Fibroblast of skin of right biceps (primary cell): ENCODE measurements at places on chromosomes 16 and 17.

- DNase-seq: no peak
Measured at GRCh38 chr17:48622857-48623256, 3.3 kb downstream of the HOXB9 start.

GRCh38 chr17:77549726-77550366 is 408.7 kb upstream of the TNRC6C start:
- no peak for DNase-seq

DNA sequence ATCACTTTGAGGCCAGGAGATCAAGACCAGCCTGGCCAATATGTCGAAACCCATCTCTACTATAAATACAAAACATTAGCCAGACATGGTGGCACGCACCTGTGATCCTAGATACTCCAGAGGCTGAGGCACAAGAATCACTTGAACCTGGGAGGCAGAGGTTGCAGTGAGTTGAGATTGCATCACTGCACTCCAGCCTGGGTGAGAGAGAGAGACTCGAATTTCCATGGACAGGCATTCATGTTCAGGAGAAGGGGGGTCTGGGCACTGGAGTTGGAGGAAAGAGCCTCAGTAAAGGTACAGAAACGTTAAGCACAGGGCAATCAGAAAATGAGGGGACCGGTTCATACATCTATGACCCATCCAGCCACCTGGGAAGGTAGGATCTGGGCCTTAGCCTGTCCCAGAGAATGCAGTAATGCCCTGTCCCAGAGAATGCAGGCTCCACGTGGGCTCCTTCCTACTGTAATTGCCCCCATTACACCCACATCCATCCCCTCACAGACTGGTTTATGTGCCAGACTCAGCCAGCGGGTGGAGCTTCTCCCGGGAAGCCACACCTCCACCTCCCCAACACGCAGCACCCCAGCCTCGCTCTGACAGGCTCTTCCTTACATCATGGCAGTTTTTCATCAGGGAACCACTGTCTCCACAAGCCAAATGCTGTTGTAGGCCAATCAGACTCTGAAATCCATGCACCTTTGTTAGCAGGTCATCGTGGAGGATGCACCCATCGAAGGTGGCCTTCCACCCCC is 21.6 kb upstream of the ARL4D start:
- DNase-seq: no peak

- peak; percentile 84 for DNase-seq
Measured at GRCh38 chr16:81526935-81527334, 82.3 kb downstream of the CMIP start.

DNA sequence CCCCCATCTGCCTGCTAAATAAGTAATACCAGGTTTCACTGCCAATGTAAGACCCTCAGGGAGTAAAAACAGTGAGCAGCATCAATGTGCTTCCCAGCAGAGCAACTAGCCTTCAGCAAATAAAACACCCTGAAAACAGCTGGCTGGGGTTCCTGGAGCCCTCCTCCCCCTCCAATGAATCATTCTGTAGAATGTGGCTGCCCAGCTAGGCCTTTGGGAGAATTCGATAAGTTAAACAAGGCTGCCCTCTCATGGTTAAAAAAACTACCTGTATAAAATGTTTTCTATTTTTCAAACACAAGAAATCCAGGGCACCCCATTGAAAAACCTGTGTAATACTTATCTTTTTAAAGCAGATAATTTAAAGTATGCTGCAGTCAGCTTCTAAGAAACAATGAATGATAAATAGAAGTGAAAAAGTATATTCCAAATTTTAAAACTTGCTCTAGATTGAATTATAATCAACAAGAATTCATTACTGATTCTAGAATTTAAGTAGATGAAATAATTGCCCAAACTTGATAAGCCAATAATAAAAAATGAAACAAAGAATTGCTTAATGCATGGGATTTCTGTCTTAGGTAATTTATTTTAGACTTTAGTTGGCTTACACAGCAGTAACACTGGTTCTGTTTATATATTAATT is 9.4 kb upstream of the TOM1L1 start:
- DNase-seq: peak; percentile 73

DNA sequence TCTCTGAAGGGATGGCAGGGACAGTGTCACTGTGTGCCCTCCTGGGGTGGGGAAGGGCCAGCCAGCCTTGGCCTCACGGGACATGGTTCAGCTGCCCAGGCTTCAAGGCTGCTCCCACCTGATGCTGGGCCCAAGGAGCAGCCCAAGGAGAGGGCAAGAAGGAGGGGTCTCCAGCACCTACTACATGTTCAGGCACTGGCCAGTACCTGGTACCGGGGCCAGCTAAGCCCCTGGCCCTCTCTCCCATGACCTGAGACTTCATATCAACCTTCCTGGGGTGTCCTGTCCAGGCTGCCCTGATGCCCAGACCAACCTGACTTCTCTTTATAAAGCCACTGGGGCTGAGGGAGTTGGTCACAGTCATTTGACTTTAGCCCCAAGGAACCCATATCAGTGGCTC is 1.3 kb downstream of the USH1G start:
- no peak for DNase-seq

GRCh38 chr17:58991718-58992331 is 114.9 kb downstream of the TRIM37 start:
- peak; percentile 76 for DNase-seq

DNA sequence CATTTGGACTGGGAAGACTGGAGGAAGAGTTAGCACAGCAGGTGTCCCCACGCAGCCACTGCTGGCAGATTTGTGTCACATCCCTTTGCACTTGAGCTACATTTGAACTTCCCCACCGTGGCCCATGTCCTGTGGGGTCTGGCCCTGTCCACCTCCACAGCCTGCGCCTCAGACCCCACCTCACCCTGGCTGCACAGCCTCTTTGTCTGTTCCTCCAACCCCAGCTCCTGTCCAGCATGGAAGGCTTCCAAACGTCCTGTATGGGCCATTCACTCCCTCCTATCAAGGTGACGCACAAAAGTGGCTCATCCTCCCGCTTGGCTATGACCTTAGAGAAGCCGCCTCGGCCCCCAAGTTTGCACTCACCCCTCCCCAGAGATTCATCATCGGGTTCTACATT is 200.6 kb downstream of the FOXL1 start:
- no peak for DNase-seq

GRCh38 chr17:47935961-47936360 is 5.4 kb upstream of the PNPO start:
- peak; percentile 82 for DNase-seq

- DNase-seq: no peak
Measured at GRCh38 chr17:47162013-47162622, 27.0 kb downstream of the CDC27 start.

- DNase-seq: no peak
Measured at GRCh38 chr17:43665084-43665936, 3.6 kb upstream of the MEOX1 start.

GRCh38 chr17:79393358-79394052 is 217.3 kb downstream of the RBFOX3 start:
- DNase-seq: peak; percentile 43

DNA sequence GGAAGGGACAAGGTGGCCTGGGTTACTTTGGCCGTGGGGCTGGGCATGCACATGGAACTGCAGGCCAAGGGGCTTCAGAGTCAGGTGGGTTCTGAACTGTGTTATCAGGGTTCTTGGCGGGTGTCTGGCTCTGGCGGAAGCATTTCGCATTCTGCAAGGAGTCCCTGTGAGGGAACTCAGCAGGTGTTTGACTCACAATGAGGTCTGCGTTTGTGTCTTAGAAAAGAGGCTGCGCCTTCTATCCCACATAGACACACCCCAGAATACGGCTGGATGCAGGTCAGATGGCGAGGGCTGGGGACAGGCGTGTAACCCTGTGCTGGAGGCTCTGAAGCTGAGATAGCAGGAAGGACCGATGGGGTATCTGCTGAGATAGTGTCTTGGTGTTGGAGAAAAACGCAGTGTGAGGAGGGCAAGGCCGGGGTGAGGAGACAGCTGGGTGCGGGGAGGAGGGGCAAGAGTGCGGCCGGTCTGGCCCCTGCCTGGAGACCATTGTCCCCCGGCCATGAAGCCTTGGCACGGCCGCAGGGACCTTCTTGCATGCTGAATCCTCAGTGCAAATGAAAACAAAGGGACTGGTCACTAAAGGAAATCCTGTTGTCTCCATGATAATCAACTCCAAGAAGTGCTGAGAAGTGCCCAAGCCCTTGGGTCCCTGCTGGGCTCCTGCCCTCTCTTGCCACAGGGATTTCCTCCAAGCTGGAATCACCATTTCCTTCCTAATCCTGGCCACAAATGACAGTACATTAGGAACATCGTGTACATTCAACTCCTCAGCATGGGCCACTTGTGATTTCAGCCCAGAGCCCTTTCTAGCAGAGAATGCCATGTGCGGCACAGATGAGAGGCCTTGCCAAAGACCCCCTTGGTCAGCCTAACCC is 22.8 kb upstream of the MTSS2 start:
- DNase-seq: no peak

- DNase-seq: peak; percentile 4
Measured at GRCh38 chr17:72804949-72805707, 287.4 kb downstream of the SLC39A11 start.

DNA sequence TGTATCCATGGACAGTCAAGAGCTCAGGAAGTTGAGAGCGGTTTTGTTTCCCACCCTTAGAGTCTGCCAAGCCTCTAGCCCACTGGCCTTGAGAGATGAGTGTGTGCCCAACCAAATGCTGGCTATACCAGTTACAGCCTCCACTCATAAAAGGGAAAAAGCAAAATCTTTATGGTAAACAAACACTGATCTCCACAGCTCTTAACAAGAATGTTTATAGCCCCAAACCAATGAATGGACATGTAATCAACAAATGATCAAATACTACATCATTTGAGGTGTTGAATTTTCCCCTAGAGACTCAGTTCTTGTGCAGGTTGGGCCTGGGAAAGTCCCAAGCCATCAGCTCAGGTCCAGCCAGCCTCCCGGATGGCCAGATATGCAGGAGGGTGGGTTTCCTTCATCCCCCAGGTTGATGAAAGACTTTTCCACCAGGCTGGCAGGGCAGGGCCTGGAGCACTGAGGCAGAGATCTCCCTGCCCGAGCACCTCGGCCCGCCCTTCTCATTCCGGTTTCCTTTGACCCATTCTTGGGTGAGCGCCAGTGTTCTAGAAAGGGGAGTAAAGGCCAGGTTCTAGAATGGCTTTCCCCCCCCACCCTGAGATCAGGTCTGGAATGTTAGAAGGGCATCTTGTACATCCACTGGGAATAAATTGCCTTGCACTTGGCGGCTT is 3.9 kb upstream of the EFTUD2 start:
- DNase-seq: no peak

DNA sequence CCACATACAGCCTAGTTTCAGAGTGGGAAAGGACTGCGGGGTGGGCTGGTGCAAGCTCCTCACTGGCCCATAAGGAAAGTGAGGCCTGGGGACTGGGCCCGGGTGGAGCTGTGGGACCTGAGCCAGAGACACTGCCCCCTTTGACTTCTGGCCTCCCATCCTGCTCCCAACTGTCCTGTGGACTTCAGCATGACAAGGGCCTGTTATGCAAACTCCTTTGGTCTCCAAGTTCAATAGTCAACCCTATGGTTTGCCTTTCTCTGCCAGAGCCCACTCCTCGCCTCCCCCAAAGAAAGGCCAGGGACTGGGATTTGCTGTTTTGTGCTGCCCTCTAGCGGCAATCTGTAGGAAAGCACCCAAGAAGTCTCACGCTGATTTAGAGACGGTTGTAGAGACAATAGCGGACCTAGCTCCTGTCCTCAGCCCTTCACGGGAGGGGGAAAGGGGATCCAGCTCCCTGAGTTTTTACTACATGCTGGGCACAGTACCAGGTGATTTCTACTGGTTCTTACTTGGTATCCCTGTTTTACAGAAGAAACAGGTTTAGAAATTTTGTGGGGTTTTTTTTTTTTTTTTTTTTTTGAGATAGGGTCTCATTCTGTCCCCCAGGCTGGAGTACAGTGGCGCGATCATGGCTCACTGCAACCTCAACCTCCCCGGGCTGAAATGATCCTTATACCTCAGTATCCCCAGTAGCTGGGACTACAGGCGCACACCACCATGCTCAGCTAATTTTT is 1.2 kb upstream of the TLCD3B start:
- DNase-seq: peak; percentile 64

- DNase-seq: peak; percentile 8
Measured at GRCh38 chr17:30824002-30824355, 513 bp downstream of the CRLF3 start.

DNA sequence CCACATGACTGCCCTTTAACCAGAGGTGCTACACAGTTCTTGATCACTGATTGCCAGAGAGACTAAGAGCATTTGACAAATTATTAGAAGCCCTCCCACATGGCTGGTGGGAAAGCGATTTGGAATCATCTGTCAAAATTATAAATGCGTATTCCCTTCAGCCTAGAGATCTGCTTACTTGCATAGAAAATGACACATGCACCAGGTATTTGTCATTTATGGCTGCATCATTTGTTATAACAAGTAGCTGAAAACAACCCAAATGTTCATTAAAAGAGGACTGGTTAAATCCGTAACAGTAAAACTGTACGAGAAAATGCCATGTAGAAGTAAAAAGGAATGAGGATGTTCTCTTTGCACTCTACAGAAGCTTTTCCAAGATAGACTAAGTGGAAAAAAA is 21.4 kb downstream of the BCO1 start:
- no peak for DNase-seq

DNA sequence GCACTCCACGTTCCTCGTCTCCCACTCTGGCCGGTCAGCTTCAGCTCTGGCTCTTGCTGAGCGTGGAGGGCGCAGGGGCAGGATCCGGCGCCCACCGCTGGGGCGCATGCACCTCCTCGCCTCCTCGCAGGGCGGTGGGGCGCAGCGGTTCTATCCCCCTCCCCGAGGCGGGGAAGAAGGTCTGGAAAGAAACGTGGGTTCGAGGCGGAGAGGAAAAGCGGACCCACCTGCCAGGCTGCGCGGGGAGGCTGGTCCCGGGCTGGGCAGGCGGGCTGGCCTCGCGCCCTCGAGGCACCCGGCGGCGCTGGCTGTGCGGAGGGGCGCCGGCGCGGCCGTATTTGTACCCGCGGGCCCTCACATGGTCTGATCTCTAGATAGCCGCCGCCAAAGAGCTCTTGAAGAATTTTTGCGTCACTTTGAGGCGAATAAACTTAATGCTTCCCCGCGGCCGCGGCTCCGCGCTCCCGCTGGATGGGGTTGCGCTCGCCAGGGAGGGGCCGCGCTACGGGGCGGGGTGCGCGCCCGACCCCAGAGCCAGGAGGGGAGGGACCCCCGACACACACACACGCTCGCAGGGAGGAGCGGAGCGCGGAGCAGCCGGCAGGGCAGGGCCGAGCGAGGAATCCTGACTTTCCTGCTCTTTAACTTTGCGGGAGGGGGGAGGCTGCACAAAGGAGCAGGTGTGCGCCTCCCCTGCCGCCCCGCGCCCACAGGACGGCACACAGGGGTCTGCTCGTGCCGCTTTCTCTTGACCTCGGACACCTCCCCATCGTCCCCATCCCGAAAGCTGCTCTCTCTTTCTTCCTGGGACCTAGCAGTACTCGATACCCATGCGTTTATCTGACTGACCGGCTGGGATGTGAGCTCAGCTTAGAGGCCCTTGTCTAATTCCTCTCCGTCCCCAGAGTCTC is at the start of gene SLC6A4:
Gene SLC6A4, minus strand, starts transcription at position 312 of the 911 bp plus-strand sequence. CDS start 13,739 bp downstream, outside the sequence.
- DNase-seq: no peak

- no peak for DNase-seq
Measured at GRCh38 chr17:76989519-76989918, 121.3 kb downstream of the MGAT5B start.

- DNase-seq: peak; percentile 81
Measured at GRCh38 chr17:27540318-27541101, 84.3 kb downstream of the KSR1 start.
